ENCODE measurements at places on chromosomes 5 and 9.

GRCh38 chr9:35829084-35829763 is at the start of gene TMEM8B:
Gene TMEM8B, plus strand, starts transcription at chr9:35829228. Its CDS starts 220 bp downstream, at chr9:35829448.
- peak; percentile 93 for DNase-seq

- no peak for DNase-seq
Observed at GRCh38 chr5:69468631-69469030, 24.0 kb upstream of the OCLN start.

DNA sequence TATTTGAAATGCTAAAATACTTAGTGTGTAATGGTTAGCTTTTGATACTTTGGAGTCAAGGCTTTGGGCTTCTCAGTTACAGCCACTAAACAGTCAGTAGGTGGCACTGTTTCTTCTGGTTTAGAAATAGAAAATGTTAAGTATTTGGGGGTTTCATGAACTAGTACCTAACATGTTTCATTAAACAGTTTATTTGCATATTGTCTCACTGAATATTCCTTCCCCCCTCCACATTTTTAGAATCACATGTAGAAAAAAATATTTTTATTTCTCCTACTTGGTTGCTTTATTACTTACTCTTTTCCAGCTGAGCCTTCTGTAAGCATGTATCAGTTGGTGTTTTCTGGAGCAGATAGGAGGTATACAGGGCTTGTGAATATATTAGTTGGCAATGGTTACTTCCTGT is 48.0 kb downstream of the IPO11 start:
- peak; percentile 45 for DNase-seq

GRCh38 chr9:131048332-131048731 is 39.4 kb downstream of the LAMC3 start:
- DNase-seq: no peak

DNA sequence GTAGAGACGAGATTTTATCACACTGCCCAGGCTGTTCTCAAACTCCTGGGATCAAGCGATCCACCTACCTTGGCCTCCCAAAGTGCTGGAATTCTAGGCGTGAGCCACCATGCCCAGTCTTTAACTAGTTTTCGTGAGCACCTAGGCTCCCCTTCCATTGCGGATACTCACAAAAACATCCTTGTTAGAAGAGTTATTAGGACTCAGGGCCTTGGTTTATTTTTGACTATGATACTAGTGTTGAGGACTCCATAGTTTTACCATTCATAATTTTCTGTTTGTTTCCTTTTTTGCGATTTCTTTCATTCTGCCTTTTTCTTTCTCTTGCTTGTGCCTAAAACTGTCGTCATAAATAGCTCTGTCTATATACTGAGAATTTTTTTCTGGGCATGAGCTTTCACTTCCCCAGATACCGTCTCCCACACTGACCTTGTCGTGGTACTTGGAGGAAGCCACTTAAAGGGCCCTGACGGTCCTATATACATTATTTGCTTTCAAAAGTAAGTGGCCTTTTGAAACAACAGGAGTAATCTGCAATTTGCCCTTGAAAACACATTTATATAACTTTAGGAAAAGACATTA is 5.2 kb downstream of the F2R start:
- no peak for DNase-seq

GRCh38 chr9:87431837-87432236 is 65.8 kb upstream of the DAPK1 start:
- no peak for DNase-seq

GRCh38 chr5:79546782-79547428 is 33.0 kb upstream of the HOMER1 start:
- DNase-seq: no peak

DNA sequence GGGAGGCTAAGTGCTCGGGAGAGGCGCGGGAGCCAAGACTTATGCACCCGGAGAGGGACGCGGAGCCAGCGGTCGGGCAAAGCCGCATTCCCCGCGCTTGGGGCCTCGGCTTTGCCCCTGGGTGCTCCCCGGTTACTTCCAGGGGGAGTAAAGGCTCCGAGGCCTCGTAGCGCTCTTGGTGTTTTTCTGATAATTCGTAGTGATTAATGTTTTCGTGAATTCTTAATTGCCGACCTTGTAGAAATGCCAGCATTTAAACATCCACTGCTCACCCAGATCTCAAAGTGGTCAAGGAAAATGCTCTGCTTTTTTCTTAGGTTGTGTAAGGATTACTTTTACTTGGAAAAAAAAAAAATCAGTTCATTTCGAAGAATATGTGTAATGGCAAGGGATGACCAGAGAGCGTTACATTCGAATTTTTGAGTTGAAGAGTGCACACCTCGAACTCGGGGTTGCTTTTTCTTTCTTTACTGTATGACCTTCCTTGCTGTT is 654 bp upstream of the TUT7 start:
- no peak for DNase-seq

GRCh38 chr5:893137-893506 is 438 bp downstream of the TRIP13 start:
- no peak for DNase-seq

- DNase-seq: no peak
Observed at GRCh38 chr5:32222723-32223470, 48.8 kb upstream of the GOLPH3 start.

DNA sequence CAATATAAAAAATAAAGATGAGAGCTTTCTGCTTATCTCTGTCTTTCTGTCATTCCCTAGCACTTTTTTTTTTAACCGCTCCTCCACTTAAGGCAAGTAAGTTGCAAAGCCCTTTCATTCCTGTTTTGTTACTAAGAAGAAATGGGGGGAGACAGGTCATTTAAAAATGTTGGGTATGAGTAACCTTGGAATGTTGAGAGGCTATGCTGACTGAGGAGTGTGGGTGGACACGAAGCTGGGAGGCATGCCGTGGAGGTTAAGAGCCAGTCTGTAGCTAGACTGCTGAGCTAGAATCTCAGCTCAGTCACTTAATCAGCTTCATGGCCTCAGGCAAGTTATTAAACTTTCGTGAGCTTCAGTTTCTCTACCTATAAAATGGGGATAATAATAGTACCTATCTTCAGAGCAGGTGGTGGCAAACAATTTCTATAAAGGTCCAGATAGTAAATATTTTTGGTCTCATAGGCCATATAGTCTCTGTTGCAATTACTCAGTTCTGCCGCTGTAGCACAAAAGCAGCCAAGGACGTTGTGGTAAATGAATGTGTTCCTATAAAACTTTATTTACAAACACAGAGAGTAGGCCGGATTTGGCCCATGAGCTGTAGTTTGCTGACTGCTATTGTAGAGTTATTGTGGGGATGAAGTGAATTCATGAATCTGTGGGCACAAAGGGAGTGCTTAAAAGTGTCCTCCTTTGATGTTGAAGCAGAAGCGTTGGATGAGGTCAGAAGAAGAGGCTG is 220.0 kb downstream of the GABBR2 start:
- no peak for DNase-seq

DNA sequence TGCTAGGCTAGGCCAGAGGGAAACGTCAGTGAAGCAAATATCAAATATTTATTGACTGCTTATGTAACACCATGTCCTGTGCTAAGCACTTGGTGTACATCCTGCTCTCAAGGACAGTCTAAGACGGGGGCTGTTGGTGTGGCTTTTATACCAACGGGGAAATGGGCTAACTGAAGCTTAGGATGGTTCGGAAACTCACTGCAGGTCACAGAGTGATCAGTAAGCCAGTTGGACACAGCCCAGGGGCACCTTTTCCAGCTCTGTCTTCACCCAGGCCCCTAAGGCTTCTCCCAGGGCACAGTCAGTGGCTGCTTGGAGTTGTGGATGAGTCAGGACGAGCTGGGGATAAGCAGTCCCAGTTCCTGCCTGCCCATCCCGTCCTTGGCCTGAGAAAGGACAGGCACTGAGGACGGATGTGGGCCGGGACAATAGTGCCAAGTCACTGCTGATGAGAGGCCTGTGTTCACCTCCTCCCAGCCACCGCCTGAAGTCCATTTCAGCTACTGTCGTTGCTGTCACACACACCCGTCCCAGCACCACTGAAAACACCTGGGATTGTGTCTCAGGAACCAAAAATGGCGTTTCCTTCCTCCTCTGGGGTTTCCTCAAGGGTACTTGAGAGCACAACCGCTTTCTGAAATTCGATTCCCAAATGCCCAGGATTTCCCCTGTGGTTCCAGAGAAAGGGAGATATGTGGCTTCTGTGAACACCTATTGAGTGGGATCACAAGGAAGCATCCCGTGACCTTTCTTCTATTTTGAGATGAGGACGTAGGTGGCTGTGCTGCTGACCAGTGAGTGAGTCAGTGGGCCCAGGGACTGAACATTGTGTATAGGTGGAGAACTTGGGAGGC is 17.5 kb upstream of the SPRY4 start:
- DNase-seq: no peak

DNA sequence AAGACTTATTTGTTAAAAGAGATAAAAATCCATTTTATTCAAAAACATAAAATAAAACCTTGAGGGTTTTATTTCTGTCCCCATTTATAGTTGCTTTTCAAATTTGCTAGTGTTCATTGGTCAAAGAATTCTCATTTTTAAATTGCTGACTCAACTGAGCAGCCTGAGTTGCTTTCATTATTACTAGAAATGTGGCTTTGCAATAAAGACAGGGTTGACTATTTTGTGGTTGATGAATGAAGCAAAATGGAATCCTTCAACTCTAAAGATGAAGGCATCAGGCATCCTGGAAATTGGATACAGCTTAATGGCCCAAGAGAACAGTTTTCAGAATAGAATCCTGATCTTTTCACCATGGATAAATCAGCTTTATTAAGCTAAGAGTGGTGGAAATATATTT is 23.9 kb upstream of the PPP3R2 start:
- DNase-seq: no peak

DNA sequence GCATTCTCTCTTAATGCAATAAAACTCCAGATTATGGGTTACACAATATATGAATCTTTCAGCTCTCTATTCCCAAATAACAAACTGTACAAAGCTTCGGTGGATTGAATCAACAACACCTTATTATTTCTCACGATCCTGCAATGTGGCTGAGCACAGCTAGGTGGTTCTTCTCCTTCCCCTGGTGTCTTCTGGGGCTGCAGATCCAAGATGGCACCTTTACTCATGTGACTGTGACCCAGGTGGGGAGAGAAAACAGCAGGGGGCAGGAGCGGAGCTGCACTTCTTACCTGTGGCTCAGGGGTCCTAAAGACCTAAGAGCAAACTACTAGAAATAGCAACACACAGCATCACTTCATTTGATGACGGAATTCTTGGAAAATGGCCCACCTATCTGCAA is 233.1 kb downstream of the IRX1 start:
- DNase-seq: no peak

DNA sequence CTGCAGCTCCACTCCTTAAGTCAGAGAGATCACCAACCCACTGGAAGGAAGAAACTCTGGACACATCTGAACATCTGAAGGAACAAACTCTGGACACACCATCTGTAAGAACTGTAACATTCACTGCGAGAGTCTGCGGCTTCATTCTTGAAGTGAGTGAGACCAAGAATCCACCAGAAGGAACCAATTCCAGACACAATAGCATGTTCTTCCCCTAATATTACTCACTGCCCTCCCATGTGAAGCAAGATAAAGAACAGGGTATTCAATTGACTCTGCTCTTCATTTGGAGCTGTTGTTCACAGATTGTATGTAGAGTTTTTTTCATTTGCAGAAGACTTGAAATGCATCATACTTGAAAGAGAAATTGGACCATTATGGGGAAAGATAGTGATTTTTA is 10.8 kb downstream of the SAXO1 start:
- no peak for DNase-seq

- no peak for DNase-seq
Observed at GRCh38 chr9:545480-545879, 296.0 kb upstream of the DMRT1 start.

All from CD4-positive, alpha-beta T cell treated with Interleukin-4 for 1 hour (primary cell).